Left renal pelvis (tissue), 4 donors: ENCODE measurements at places on chromosomes 1 and 21. TPM values are rescaled to one million over a fixed set of nuclear protein-coding genes. Genes with fewer than 3 reads are reported as not detected.
A peak's percentile ranks its signal among the peaks of the same experiment; 100 is the strongest.

TDRD10 gene
- 0.67 TPM for polyA plus RNA-seq

HCRTR1 gene
- 0.16 TPM for polyA plus RNA-seq

DNA sequence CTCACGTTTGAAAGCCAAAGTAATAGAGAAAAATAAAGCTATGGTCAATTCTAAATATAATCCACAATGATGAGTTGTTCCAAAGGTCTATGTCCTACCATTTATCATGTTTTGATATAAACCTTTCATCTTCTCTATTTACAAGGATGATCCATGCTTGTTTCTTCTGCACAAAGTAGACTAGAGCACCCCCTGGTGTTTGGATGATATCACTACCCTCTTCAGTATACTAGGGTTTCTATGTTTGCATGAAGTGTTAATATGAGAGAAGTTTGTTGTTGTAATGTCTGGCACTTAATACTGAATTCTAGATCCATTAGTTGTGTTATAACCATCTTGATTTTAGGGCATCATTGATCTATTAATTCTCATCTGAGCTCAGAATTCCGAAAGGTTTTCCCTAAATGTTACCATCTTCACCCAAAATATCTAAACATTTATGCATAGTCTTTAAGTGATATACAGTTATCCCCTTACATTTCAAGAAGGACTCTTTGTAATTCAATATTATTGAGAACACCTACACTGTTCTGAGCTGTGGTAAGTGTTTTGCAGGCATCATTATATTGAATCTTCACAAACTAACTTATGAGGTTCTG, 21.1 kb downstream of the CLDN8 start:
- DNase-seq: no peak

DNA sequence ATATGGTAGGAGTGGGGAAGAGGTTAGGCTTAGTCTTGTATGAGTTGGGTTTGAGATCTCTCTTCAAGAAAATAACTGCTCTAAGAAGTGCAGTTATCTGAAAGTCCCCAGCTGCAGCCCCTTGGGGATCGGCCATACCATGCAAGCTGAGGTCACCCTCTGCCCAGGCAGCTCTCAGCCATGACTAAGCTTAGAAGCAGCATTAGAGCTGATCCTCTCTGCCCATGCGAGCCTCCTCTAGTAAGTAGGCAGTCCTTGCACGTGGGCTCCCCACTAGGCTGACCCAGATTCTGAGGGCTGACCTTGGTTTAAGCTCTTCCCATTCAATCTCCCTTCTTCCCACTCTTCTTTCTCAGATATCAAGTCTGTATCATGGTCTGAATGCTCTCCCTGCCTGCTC, 121.0 kb upstream of the UBE2U start:
- no peak for DNase-seq

DNA sequence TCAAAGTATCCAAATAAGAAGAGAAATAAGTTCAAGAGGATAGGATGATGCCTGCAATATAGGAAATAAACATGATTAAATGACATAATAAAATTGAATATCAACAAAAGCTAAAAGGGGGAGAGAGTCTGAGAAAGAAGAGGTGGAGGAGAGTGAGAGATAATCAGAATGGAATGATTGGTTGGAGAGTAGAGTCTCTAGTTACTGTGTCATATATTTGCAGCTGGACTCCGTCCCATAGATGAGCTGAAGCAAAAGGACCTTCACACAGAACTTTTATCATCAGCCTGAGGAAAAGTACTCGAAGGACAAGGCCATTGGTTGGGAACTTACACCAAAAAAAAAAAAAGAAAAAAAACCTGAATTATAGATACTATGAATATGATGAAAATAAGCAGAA, 22.8 kb upstream of the S100A2 start:
- DNase-seq: no peak

- no peak for DNase-seq
Observed at GRCh38 chr1:219550201-219550600, 62.7 kb downstream of the ZC3H11B start.

- no peak for DNase-seq
Observed at GRCh38 chr1:33341190-33341589, 20.3 kb upstream of the A3GALT2 start.

DNA sequence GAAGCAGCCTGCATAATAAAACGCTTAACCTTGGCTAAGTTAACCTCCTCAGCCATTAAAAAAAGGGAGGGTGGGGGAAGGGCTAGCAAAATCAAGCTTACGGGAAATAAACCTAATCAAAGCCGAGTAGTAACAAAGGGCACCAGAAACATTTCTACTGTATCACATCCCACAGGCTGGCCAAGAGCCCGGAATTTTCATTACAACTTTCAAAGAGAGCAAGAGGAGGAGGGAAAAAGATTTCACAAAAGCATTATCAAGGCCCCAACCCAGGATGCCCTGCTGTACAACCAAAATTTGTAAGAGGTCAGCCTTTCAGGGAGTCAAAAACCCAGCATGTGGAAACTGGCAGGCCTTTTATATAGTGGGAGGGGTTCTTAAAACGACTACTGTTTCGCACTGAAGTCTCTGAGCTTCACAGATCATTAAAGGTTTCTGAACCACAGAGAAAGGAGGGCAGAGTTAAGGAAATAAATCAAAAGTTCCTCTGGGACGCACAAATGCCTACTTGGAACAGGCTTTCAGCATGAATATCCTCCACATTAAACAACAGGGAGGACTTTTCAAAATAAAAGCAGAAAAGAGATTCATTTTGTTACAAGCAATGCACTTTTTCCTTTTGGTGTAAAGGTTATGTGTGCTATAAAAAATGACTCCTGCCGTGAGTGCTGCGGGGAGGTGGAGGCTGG, 90.4 kb downstream of the SLC45A1 start:
- DNase-seq: peak; percentile 77

- no peak for DNase-seq
Observed at GRCh38 chr1:80656641-80657040, 1144.1 kb upstream of the ADGRL2 start.

- no peak for DNase-seq
Observed at GRCh38 chr1:54887665-54888071, 673 bp upstream of the DHCR24 start.

DNA sequence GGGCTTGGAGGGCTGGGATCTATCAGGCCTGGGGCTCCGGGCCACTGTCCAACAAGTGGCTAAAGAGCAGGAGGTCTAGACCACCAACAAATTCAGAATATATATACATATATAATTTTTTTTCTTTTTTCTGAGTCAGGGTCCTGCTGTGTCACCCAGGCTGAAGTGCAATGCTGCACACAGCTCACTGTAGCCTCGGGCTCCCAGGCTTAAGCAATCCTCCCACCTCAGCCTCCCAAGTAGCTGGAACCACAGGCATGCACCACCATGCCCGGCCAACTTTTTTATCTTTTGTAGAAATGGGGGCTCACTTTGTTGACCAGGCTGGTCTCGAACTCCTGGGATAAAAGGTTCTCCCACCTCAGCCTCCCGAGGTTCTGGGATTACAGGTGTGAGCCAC, 6.8 kb upstream of the LAPTM5 start:
- no peak for DNase-seq

GRCh38 chr1:108889706-108890384, 13.1 kb downstream of the GPSM2 start:
- no peak for DNase-seq
